ENCODE measurements at places on chromosomes 3 and 15. TPM values are rescaled to one million over a fixed set of nuclear protein-coding genes. Genes with fewer than 3 reads are reported as not detected.

GRCh38 chr15:33636234-33636633 is 325.5 kb downstream of the RYR3 start:
- no peak for DNase-seq

GRCh38 chr3:150538324-150539208 is 7.7 kb downstream of the SERP1 start:
- DNase-seq: no peak

DNA sequence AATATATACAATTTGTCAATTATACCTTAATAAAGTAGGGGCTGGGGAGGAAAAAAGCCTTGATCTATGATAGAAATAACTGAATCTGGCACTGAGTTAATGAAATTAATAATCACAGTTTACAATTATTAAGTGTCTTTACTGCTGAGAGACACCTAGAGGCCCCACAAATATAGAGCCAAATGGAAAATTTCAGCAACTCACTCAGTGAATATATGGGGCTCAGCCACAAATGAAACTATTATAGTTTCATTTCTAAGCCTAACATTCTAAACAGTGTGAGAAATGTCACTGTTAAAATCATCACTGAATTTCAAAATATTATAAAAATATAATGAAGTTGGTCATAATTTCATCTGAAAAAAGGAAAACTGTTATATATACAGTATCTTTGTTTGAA is 40.3 kb downstream of the GNB4 start:
- DNase-seq: no peak

DNA sequence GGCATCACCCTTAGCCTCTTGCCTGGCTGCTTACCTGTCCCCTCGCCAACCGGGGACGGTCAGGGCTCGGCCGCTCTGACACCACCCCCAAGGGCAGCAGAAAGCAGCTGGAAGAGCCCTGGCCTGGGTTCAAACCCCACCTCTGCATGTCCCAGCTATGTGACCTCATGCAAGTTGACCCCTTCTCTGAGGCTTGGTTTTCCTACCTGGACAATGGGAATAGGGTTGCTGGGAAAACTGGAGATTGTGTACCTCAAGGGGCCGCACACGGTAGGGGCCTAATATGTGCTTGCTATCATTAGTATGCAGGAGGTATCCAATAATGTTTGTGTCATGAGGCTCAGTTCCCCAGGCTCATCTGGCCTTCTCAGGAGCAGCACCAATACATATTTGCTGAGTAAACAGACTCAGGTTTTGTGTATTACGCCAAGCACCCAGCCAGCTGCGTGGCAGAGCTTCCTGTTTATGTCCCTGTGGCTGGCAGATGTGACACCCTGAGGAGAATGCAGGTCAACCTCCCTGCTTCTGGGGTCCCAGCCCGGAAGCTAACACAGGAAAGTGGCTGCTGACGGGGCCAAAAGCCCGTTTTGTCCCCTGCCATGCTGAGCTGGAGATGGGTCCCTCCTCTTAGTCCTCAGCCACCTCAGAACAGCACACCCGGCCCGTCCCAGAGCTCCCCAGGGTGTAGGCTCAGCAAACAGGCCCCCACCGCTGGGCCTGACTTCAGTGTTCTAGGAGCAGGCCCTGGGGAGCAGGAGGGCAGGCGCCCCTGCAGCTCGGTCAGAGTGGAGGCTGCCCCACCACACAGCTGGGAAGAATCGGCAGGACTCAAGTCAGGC is 29.7 kb downstream of the PLXND1 start:
- DNase-seq: peak; percentile 37

- DNase-seq: peak; percentile 18
These were observed 29.6 kb downstream of the LRRFIP2 start for GRCh38 chr3:37144806-37145205.

GRCh38 chr3:73549051-73549600 is 75.6 kb downstream of the PDZRN3 start:
- DNase-seq: no peak

DNA sequence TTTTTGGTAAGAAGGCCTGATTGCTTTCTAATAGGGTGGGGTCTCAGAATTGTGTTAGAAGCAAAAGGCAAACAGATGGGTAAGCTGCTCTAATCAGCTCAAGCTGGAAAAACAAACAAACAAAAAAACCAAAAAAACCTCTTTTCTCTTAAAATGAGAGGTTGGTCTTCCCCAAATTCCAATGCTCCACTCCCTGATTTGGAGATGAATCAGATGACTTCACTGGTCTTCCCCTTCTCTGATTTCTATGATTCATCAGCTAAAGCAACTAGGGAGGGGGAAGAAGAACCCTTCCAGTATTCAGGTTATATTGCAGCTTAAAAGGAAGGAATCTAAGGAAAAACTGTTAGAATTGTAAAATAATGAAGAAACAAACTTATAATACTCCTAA is 9.6 kb upstream of the ANXA2 start:
- peak; percentile 32 for DNase-seq

MORC1 gene
- polyA plus RNA-seq: not detected

- no peak for DNase-seq
These were observed 46.3 kb upstream of the VPS8 start for GRCh38 chr3:184765730-184766074.

PRSS50 gene
- not detected for polyA plus RNA-seq

GRCh38 chr3:131546441-131546840 is 43.7 kb upstream of the MRPL3 start:
- DNase-seq: no peak

GRCh38 chr3:25362118-25362517 is 65.9 kb upstream of the RARB start:
- DNase-seq: no peak

DNA sequence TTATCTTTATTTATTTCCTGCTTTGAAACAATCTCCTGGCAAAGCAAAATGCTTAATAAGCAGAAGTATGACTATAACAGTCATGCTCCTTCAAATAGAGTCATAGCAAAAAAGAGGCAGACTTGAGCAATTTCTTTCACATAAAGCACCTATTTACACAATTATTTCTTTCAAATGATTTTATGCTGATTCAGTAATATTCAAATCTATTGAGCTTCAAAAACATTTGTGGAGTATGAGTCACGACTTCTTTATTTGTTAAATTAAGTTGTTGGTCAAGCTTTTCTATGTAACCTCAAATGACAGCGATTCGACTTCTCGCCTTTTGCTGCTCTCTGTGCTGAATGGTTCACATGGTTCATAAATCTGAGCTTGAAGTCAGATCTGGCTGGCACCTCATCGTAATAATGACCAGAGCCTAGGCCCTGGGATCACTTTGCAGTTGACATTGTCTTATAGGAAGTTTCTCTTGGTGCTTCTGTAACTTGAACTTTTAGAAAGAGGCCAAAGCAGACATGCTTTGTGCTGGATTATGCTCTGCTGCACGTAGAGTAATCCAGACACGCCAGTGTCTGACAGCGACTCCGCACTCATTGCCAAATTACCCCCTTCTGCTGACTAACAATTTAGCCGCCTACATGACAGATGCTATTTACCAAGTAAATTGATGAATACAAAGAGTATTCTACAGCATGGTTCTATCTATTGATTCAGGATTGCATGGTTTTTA is 139.0 kb downstream of the MCTP2 start:
- DNase-seq: no peak

DNA sequence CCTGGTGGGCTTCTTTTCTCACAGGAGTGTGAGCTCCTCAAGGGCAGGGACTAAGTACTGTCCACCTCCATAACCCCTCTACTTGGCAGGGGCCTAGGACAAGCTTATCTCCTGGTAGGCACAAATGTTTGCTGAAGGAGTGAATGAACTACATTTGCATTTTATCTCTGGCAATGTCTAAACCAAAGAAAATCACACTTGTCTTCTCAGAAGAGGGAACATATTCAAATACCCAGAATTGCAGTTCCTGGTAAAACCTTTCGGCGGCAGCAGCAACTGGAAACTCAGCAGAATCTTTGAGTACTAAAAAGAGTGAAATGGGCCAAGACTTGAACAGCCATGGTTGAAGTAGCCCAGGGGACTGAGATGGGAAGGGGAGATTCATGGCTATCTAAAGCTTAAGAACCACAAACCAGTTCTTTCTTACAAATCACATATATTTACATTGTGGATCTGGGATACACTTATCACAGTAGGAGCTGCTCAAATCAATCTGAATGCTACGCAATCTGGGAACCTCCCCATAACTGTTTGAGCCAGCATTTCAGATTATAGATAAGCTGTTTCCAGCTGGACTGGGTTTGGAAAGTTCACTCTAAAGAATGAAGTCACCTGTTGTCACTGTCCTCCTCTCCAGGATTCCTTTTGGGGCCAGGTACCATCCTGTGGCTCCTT is 18.7 kb upstream of the PTPN9 start:
- DNase-seq: peak; percentile 36

CPNE9 gene
- not detected for polyA plus RNA-seq

GRCh38 chr3:98185180-98185579 is 18.7 kb downstream of the OR5H15 start:
- no peak for DNase-seq

- DNase-seq: no peak
These were observed 649.8 kb upstream of the NR2F2 start for GRCh38 chr15:95680728-95681127.

DNA sequence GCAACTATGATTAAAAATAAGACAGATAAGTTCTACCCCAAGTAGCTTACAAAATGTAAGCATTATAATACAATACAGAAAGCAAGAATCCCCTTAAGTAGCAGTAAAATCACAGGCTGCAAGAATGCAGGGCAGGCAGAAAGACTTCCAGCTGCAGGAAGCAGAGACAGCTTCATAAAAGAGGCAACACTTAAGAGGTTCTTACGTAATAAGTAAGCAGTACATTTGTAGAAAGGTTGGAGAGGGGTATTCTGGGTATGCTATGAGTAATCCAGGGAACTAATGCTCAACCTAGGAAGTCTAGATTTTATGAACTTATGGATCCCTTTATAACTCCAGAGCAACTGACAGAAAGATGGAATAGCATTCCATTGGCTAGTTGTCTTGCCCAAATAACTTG is 151.6 kb downstream of the IL5RA start:
- DNase-seq: no peak

GRCh38 chr3:124491098-124491497 is 239.2 kb upstream of the UMPS start:
- no peak for DNase-seq

DNA sequence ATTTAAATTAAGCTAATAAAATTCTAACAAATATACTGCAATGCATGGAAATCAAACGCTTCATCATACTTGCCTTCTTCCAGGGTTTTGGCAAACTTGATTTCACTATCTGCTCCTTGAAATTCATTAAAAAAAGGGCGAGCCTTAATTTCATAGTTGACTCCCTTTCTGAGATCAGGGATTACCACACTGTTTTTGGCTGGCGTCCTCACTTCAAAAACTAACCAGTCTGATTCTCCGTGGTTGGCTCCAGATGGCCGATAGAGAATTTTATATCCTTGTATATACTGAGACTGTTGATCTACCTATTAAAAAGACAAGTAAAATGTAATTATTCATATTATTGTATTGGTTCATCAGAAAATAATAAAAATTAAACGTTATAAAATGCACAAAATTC is 1106.8 kb downstream of the ROBO1 start:
- DNase-seq: no peak

All from endothelial cell of umbilical vein (primary cell).